ENCODE measurements at places on chromosomes 5 and 9.

GRCh38 chr5:76371960-76372322, 31.1 kb upstream of the IQGAP2 start:
- DNase-seq, result no peak

- DNase-seq, result no peak
These were observed 62.3 kb upstream of the TXNDC8 start for GRCh38 chr9:110399983-110400382.

DNA sequence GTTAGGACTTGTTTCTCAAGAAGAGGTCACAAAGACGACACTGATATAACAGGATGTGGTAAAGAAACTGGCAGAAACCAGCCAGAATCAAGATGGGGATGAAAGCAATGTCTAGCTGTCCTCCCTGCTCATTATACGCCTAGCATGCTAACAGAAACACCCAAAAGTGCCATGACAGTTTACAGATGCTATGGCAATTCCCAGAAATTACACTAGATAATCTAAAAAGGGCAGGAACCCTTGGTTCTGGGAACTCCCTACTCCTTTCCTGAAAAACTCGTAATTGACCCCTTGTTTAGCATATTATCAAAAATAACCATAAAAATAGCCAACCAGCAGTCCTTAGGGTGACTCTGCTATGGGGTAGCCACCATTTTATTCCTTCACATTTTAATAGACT, 10.9 kb upstream of the MRPS30 start:
- DNase-seq, result no peak

GRCh38 chr9:107020040-107020530, 157.1 kb downstream of the ZNF462 start:
- DNase-seq, result no peak

GRCh38 chr5:17309462-17309861, 92.0 kb downstream of the BASP1 start:
- DNase-seq, result no peak

DNA sequence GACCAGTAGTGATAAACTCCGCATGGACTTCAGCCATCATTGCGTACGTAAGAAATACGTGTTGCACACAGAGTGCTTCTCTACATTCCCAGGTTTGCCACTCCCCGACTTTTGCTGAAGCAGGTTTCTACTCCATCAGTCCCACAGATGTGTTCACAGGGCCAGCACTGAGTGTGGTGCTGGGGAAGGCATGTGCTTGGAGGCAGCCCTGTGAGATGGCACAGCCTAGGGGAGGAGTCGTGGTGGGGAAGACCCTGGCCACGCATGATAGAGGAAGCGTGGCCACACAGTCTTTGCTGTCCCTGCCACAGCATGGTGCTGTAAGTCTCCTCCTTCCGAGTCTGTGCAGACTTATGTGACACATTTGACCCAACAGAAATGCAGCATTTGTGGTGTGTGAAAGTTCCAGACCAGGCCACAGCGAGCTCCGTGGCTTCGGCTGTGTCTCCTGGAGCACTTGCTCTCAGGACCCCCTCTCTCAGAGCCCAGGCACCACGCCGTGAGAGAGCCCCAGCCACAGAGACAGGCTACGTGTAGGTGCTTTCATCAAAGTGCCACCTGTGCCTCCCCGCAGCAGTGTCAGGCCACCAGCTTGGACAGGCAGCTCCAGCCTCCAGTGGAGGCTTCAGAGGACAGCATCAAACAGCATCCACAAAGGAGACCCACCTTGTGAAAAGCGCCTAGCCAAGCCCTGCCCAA, 197.8 kb downstream of the AUH start:
- DNase-seq, result no peak

DNA sequence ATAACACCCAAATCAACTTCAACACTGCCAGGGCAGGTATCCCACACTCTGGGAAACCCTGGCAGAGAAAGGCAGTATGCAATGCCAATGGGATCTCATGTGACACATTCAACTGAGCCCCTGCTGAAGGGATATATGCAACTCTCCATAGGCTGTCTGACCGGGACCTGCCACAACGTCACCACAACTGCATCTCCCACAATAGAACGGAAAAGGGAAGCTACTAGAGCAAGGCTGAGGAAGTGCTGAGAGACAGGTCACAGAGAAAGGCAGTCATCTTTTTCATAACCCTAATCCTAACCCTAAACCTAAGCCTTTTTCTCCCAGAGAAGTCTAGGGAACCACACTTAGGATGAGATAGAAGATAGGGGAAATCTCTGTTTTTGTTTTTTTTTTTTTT, 345.9 kb upstream of the CD180 start:
- DNase-seq, result no peak

GRCh38 chr5:4879075-4879474, 261.1 kb upstream of the ADAMTS16 start:
- no peak for DNase-seq

- no peak for DNase-seq
These were observed 101.9 kb upstream of the COL5A1 start for GRCh38 chr9:134539586-134540194.

- no peak for DNase-seq
These were observed 186.8 kb downstream of the SNX18 start for GRCh38 chr5:54704333-54704732.

DNA sequence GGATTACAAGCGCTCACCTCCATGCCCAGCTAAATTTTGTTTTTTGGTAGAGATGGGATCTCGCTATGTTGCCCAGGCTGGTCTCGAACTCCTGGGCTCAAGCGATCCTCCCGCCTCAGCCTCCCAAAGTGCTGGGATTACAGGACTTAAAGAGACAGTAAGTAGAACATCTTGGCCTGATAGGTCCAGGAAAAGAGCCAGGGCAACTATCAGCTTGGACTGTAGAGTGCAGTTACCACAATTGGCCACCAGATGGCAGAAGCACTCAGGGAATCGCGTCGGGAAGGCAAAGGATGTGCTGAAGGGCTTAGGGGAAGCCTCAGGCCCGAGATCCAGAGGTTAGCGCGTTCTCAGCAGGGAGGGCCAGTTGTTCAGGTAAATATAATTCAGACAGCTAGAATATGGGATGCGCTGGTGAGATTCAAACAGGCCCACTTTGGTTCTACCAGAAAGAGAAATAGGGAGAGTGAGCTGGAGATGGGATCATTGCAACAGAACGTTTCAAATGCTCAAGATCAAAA, 21.5 kb downstream of the C9orf57 start:
- peak; percentile 70 for DNase-seq

DNA sequence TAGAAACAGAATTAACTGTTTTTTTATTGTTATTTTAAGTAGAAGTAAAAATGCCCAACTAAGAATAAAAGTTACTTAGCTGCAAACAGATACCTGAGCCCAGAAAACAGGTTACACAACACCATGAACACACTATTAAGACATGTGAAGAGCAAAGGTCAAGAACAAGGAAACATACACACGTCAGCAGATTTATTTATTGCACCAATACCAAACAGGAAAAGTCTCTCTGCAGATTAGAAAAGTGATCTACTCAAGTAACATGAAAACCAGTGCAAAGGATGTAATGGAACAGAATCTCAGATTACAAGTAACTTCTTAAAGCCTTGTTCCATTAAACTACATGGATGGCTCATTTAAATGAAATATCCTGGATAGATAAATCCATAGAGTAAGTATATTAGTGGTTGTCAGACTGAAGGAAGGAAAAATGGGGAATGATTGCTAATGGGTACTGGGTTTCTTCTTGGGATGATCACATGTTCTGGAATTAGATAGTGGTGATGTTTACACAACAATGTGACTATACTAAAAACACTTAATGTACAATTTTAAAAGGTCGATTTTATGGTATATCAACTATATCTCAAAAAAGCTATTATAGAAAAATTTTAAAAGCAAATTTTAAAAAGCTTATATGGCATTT, 6.1 kb downstream of the SAR1B start:
- no peak for DNase-seq

DNA sequence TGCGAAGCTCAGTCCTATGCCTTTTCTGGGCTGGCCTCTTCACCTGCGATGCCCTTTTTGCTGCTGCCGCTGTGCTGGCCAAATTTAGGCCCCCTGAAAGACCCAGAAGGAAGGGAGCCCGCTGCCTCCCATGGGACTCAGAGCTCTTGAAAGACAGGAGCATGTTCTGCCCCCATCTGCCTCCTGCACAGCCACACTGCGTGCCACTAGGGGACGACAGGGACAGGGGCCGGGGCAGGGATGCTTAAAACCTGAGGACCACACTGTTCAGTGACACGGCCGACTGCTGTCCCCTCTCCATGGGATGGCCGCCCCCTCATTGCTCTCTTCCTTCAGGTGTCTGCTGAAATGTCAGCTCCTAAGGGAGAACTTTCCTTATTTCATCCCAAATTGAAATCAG, 132.4 kb downstream of the ADAMTS2 start:
- DNase-seq, result no peak

- no peak for DNase-seq
These were observed 45.2 kb downstream of the NSD1 start for GRCh38 chr5:177178733-177179304.

DNA sequence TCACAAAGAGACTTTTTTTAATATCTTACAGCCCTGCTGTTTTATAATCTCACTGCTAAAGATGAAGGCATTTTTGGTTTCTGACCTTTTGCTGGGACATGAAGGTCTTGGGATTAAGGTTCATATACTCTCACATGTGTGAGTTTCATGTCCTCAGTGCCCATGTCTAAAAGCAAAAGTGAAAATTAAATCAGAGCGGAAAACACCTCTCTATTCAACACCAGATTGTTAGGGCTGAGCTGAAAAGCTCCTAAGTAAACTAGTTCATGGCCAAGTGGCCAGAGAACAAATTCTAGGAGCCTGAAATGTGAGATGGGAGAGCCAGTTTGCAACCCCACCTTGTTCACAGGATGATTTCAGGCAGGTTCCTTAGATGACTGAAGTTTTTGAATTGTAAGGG, 110.9 kb downstream of the GRIA1 start:
- DNase-seq, result no peak

DNA sequence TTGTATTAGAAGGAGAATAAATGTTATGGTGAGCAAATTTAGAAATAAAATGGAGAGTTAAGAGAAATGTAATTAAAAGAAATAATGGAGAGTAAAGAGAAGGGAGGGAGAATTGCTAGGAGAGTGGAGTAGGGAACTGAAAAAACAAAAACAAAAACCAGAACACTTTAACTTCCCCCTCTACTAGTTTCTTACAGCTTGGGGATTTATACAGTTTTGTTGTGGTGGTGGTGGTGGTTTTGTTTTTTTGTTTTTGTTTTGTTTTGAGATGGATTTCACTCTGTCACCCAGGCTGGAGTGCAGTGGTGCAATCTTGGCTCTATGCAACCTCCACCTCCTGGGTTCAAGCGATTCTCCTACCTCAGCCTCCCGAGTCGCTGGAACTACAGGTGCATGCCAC, 322.4 kb downstream of the TMEM167A start:
- DNase-seq, result no peak

DNA sequence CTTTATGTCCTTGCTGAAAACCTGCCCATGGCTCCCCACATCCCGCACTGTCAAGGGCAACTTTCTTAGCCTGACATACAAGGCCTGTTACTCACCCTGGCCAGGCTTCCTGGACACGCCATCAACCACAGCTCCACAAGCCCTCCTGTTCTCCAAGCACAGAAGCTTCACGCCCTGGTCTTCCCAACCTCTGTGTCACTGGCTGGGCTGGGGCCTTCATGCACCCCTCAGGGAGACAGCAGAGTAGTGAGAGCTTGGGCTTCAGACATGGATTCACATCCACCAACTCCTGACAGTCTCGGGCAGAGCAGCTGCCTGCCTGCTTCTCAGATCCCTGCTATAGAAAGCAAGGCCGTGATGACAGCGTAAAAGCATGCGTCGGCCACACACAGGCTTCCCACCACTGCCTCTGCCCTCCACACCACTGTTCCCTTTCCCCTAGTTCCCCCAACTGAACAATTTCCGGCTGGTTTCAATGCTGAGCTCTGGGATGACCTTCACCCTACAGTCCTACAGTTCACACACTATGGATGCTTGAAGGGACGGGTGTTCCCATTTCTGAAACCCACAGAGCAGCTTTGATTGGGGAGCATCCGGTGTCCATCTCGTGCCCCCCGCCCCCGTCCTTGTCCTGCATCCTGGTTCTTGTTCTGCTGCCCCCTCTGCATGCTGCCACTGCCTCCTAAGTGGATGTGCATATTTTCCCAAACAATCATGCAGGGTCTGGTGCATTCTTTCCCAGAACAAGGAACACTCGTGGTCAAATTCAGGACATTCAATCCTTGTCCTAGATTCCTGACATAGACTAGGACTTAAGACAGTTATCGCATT, 33.4 kb upstream of the ADAMTS2 start:
- no peak for DNase-seq

- no peak for DNase-seq
These were observed 5.1 kb downstream of the LRRC8A start for GRCh38 chr9:128887049-128887448.

- DNase-seq, result peak; percentile 4
These were observed 64.2 kb upstream of the GPR151 start for GRCh38 chr5:146580237-146580636.

DNA sequence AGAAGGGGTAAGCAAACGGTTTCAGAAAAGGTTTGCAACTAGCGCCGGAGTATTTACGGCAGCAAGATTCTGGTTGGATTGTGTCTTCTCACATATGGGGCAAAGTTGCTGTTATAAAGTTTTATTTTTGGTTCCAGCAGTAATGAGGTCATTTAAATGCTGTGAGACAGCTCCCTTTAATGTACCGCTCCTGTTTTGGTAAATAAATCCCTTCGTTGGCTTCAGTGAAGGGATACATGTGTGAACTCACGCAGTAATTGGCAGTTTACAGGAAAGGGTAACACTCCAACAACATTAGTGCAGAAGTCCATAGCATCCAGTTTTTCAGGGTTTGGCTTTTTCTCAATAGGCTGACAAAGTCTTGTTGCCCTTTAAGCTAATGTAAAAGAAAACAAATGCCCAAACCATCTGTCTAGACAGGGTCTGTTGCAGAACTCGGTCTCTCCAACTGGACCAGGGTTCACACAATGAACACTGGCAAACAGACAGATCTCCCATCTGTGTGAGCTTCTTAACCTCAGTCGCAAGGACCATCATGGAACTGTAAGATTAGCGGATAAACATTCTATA, 184.0 kb downstream of the GOLPH3 start:
- no peak for DNase-seq

DNA sequence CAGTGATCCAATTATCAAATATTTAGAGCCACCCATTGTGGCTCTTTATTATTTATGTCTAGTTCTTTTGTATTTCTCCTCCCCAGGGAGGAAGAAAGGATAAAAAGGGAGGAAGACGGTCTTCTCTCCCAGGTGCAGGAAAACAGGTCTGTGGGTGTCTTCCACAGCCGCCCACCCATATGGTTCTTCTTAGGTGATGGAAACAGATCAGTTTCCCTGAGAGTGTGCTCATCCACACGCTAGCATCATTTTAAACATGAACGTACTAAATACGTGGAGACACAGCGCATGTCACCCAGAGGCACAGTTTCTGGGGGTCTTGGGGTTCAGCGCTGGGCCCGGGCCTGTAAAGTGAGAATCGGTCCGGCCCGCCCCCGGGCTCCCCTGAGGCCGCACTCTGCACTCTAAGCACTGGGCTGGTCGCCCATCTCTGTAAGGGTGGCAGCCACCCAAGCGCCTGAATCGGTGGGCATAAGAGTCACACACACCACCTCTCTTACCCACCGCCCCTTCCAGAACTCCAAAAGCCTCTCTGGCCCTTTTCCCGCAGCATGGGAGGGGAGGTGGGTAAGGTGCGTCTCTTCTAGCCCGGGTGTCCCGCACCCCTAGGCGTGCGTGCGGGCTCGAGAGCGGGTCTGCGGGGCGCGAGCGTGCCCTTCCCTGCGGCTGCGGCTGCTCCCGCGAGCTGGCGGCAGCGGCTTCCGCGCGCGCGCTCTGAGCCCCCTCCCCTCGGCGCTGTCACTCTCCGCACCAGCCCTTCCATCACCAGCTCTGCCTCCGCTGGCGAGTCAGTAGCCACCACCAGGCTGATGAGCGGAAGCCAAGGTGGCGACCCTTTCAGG, 1.3 kb downstream of the PTCH1 start:
- peak; percentile 30 for DNase-seq

Data from NCI-H1105 (cell line).